NCI-H446 (cell line): ENCODE measurements at places on chromosomes 1 and 21.
A peak's percentile ranks its signal among the peaks of the same experiment; 100 is the strongest.

DNA sequence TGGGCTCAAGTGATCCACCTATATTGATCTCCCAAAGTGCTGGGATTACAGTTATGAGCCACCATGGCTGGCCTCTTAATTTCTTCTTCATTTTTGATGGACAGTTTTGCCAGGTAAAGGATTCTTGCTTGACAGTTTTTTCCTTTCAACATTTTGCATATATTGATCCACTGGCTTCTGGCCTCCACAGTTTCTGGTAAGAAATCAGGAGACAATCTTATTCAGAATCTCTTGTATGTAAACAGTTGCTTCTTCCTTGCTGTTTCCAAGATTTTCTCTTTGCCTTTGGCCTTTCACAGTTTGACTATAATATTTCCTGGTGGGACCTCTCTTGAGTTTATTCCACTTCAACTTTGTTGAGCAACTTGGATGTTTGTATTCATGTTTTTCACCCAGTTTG, 20.1 kb upstream of the KLF18 start:
- DNase-seq, result no peak

DNA sequence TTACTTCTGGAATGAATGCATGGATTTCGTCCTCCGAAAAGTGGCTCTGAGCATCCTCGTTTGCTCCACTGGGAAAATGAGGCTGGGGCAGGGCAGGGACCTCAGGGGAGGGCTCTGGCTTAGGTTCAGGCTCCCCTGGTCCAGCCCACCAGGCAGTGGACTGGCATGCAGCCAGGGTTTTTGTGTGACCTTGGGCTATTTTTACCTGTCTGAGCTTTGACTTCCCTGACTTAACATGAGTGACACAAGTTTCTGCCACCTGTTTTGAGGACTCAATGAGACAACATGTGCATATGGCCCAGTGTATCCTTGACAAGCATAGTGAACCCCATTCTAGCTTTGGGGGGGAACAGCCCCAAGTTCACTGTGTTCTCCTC, 32.6 kb upstream of the EDN2 start:
- DNase-seq, result no peak

- DNase-seq, result no peak
These were observed 53.9 kb downstream of the YARS1 start for GRCh38 chr1:32763221-32763620.

- no peak for DNase-seq
These were observed 19.5 kb upstream of the TNFRSF1B start for GRCh38 chr1:12147201-12147701.

GRCh38 chr1:15360700-15361099, 49.0 kb upstream of the EFHD2 start:
- no peak for DNase-seq

- DNase-seq, result peak; percentile 20
These were observed 101.2 kb upstream of the COL6A1 start for GRCh38 chr21:45880097-45881068.
